ENCODE measurements at places on chromosomes 5 and 9.

DNA sequence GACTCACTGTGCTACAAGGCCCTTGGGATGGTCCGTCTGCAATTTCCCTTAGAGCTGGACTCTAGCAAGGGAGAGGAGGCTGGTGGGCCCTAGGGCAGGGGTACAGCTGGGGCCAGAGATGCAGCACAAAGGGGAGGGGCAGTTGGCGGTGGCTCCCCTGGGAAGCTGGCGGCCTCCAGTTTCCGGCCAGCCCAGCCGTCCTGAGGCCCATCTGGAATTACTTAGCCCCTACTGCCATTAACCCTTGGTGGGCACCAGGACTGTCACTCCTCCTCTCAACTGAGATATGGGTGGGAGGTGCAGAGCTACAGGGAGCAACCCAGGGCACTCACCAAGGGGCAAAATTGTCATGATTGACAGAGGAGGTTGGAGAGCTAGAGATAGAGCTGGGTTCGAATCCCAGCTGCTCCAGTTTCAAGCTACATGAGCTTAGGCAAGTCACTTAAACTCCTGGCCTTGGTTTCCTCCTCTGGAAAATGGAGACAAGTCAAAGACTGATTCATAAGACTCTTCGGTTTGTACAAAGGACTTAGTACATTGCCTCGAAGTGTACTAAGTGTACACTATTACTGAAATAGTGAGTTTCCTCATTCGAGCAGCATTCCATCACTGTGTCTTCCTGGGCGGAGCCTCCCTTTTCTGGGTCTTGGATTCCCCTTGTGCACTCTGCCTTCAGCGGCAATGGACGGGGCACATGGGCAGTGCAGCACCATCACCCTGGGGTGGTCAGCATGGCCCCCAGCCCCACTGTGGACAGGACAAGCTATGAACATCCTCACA, 2.7 kb upstream of the PDGFRB start:
- DNase-seq = no peak

- DNase-seq = no peak
These were observed 60.7 kb downstream of the PARP8 start for GRCh38 chr5:50727149-50727496.

DNA sequence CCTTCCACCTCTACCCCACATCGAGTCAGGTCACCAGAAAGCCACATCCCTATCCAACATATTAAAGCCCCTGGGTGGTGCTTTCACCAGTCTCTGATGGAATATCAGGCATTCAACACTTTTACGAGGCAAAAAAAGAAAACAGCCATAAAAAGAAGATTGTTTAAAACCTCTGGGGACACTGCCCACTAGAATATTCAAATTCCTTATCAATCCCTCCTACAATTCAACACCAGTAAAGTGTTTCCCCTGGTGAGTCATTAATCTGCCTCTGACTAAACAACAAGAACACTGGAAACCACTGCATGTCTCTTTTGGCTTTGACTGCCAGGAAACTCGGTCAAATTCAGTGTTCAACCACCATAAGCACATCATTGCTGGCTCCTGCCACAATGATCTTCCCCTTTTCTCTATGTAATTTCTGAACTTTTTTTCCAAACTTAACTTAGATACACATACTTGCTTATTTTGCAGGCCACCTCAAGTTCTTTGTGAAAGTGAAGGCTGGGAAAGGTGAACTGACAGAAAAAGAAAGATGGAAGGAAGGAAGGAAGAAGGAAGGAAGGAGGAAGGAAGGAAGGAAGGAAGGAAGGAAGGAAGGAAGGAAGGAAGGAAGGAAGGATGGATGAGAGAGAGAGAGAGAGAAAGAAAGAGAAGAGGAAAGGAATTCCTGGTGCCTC, 105.3 kb downstream of the PAX5 start:
- no peak for DNase-seq

DNA sequence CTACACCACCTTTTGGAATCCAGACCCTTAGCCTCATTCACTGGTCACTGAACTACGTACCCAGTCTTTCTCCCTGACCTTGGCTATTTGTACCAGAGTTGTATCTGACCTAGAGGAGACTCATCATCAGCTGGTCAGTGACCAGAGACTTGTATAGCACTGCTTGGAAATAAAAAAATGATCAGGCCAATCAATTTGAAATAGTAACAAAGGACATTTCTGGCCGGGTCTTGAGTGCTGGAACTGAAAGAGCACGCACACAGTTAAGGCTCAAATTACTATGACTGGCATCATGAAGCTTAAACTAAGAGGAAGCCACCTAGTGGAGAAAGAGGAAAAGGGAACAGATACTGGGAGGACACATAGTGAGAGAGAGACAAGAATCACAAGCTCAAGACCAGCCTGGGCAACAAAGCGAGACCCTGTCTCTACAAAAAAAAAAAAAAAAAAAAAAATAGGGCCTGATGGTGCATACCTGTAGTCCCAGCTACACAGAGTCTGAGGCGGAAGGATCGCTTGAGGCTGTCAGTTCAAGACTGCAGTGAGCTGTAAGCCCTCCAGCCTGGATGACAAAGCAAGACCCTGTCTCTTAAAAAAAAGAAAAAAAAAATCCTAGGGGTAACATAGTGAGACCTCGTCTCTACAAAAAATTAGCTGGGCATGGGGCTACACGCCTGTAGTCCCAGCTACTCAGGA, 12.8 kb upstream of the SRP19 start:
- peak; percentile 0 for DNase-seq

- no peak for DNase-seq
These were observed 46.5 kb downstream of the USP20 start for GRCh38 chr9:129881547-129882324.

GRCh38 chr9:105278751-105279150, 34.3 kb downstream of the SLC44A1 start:
- no peak for DNase-seq

GRCh38 chr5:165728425-165728824, 2223.0 kb downstream of the MAT2B start:
- DNase-seq = no peak

DNA sequence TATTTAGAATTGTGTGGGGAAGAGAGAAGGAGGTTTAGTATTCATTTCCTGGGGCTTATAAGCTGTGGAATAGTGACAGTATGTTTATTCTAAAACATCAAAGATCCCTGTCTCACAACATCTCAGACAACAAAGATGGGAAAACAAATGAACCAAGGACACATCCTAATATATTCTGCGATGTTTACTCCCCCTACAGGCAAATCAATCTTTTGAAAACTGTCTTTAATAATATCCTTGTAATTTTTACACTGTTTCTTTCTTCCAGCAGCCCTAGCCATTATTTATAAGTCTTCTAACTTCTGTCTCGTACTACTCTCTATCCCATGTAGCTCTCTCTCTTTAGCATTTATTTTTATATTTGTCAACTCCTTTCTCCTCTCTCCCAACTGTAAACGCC, 33.5 kb upstream of the TMEM252 start:
- no peak for DNase-seq

DNA sequence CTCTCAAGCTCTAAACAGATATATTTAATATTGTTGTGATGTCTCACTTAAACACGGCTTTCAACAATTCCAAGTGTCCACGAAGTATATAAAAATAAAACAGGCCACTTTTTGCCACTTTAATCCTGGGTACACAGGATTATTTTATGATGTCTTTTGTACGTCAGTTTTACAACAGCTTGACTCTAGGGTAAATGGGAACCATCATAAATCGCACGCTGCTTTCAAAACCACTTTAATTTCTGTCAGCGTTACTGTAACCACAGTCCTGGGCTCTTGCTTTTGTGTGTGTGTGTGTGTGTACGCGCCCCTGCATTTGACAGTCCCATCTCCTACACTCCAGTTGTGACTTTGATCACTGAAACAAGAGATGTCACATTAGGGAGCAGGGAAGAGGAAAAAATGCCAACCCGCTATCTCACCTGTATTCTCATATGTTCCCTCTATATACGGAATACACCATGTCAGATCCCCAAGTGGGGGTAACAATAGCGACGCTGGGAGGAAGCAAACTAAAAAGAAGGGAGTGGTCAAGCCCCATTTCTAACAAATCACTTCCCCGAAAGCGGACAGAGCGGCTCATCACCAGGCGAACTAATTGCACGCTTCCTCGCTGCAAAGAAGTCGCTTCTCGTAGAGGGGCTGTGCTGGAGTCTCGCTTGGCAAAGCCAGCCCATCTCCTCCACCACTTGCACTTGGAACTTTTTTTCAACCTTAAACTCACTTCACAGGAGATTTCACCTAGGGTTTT, 1.2 kb downstream of the BNC2 start:
- no peak for DNase-seq

- DNase-seq = no peak
These were observed 13.8 kb upstream of the ZNF300 start for GRCh38 chr5:150918613-150919012.

DNA sequence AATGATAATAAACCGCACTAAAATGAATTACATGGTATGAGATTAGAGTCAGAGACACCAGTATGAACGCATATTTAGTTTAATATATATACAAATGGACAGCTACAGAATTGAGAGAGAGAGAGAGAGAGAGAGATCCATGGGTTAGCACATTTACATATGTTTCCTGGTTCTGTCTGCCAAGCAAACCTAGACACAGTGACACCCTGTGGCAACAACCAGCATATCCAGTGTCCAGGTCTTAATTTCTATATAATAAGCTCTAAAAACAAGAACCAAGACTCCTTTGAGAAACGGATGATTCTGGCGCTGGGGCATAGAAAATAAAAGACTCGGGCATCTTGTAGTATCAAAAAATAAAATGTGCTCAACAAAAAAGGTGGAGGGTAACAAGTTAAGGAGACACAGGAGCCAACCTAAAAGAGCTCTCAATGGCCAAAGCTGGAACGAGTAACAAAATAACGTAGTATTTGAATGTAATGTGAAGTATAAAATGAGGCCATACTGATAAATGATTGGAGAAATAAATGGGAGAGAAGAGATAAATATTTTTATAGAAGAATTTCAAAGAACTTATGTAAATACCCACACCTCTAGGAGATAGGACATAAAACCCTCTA, 84.5 kb downstream of the RFX3 start:
- no peak for DNase-seq

DNA sequence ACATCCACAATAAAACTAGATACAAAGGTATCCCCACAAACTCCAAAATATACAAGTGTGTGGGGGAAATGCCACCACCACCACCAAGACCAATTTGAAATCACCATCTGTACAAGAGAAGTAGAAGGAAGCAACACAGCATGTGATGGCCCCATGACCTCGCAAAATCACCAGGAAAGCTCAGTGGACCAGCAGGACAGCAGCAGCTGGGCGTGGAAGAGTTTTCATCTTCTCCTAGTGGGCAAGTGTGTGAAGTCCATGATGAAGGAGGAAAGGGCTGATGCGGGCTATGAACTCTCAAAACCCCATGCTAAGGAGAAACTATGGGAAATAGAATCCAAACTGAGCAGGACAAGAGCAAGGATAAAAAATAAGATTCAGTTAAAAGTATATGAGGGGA, 58.1 kb downstream of the GOLPH3 start:
- DNase-seq = no peak

GRCh38 chr5:177307544-177308363, 3.9 kb downstream of the MXD3 start:
- DNase-seq = no peak

DNA sequence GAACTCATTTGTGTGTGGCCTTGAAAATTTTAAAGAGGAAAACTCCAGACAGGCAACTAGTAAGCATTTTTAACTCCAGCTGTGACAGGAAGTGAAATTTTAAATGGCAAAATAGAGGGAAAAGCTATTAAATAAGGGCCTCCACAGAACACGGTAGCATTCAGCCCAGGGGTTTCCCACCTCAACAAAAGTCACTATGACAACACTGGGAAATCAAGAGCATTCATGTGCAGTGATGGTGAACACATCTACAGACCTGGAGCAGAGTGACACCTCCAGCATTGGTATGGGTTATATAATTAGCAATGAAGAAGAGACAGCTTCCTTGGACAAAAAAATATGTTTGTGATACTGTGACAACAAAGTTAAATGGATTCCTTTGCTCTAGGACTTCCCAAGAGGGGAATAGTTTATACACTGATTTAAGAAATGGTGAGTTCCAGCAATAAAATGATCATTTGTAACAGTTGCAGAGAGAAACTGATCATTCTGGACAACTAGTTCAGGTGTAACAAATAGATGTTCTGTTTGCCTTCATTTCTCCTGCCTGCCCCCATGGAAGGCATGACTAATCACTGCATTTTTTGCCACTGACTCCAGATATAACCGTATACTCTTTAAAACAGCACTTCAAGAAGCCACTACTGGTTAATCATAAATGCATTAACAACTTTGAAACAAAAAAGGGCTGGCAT, 93.3 kb upstream of the SLC44A1 start:
- no peak for DNase-seq

- DNase-seq = no peak
These were observed 52.4 kb downstream of the GPR21 start for GRCh38 chr9:123085916-123086315.

- no peak for DNase-seq
These were observed 187.1 kb downstream of the MEF2C start for GRCh38 chr5:88695931-88696330.

DNA sequence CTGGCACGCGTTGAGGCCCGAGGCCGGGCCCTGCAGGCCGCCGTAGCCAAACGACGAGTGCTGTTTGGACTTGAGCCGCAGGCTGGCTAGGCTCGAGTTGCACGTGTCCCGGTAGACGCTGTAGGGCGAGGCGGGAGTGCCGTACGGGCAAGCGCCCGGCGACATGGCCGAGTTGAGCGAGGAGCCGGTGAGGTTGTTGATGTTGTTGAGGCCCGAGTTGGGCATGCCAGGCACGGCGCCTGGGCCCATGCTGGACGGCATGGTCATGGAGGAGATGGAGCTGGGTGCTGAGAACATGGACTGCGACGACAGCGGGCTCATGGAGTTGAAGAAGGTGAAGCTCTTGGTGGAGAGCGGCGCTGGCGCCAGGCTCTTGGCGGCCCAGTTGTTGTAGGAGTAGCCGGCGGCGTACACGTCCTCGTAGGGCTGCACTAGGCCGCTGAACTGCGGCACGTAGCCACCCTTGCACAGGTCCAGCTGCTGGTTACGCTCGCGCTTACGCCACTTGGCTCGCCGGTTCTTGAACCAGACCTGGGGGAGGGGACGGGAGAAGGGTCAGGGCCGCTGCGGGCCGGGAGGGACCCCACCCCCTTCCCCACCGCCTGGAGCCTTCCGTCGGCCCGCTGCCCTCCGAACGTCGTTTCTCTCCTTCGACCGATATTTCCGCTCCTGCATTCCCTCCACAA, 5.1 kb downstream of the PITX1 start:
- DNase-seq = no peak

DNA sequence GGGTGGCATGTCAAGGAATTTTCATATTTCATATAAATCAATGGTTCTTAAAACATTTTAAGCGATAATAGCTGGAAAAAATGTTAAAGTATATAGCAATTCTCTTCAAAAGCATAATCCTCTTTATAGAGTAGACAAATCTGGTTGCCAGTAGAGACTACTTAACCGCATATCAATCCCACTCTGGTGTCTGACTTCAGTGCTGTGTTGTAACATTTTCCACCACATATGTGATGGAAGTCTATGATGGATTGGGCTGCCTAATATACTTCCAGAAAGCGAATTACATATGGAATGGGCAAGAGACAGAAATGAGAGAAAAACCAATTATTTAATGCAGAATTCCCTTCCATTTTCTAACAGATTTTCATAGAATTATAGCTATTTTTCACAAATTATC, 54.3 kb downstream of the FBN2 start:
- DNase-seq = no peak

- DNase-seq = no peak
These were observed 15.0 kb downstream of the GLIPR2 start for GRCh38 chr9:36151316-36152210.

- DNase-seq = no peak
These were observed 159.0 kb downstream of the COL23A1 start for GRCh38 chr5:178431063-178431781.

Data from NCI-H1417 treated with DMSO at 0.1 percent for 48 hours (cell line).